Progenitor cell of endocrine pancreas (in vitro differentiated cells): ENCODE measurements at places on chromosomes 5 and 9. TPM values are rescaled to one million over a fixed set of nuclear protein-coding genes. Genes with fewer than 3 reads are reported as not detected.

Gene SLC34A1
- not detected in 2 replicates for total RNA-seq

DNA sequence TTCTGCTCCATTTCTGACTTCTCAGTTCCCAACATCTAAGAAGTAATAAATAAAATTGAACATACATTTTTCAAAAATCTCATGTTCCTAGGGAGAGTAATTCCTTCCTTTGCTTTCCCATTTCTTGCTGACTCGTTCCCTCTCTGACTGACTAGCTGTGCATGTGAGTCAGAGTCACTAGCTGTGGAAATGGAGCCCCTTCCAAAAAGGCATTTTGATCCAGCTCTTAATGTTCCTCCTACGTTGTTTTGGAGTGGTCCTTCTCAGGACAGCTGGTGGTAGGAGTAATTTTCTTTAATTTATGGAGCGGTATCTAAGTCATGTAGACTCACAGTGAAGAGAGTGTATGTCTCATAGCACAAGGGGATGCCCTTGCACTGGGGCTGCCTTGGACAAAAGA, 460.2 kb downstream of the GADD45G start:
- no peaks in the 10 kb centered on the region for H3K36me3 ChIP-seq
- H3K27me3 ChIP-seq: peaks cover 9% of the 10 kb centered on the region
- no peak overlapping the region for H3K27ac ChIP-seq
- DNase-seq: no peak
- no peak overlapping the region for H3K4me3 ChIP-seq
- H3K4me1 ChIP-seq: no peaks in the 10 kb centered on the region

GRCh38 chr9:134182554-134183085, 18.3 kb upstream of the RNU6ATAC start:
- peaks cover 8% of the 10 kb centered on the region for H3K27me3 ChIP-seq
- no peaks in the 10 kb centered on the region for H3K4me1 ChIP-seq
- no peak overlapping the region for H3K4me3 ChIP-seq
- H3K36me3 ChIP-seq: no peaks in the 10 kb centered on the region
- H3K27ac ChIP-seq: peak overlapping the region; percentile 81
- no peak for DNase-seq

- no peak for DNase-seq
- H3K27me3 ChIP-seq: no peaks in the 10 kb centered on the region
- H3K36me3 ChIP-seq: no peaks in the 10 kb centered on the region
- H3K4me1 ChIP-seq: peaks cover 15% of the 10 kb centered on the region
Measured at GRCh38 chr9:121607434-121608167, 43.8 kb upstream of the DAB2IP start.

GRCh38 chr9:2018764-2019558, 3.8 kb downstream of the SMARCA2 start:
- H3K4me1 ChIP-seq: peaks cover 39% of the 10 kb centered on the region
- no peaks in the 10 kb centered on the region for H3K36me3 ChIP-seq
- DNase-seq: no peak
- no peak overlapping the region for H3K27ac ChIP-seq

- peaks cover 22% of the 10 kb centered on the region for H3K27me3 ChIP-seq
- no peaks in the 10 kb centered on the region for H3K36me3 ChIP-seq
- no peak overlapping the region for H3K27ac ChIP-seq
- H3K4me1 ChIP-seq: peaks cover 4% of the 10 kb centered on the region
- H3K4me3 ChIP-seq: no peak overlapping the region
- DNase-seq: no peak
Measured at GRCh38 chr9:98575379-98576346, 133.1 kb downstream of the GABBR2 start.
